ENCODE measurements at places on chromosomes 13 and 19.
A peak's percentile ranks its signal among the peaks of the same experiment; 100 is the strongest.

DNA sequence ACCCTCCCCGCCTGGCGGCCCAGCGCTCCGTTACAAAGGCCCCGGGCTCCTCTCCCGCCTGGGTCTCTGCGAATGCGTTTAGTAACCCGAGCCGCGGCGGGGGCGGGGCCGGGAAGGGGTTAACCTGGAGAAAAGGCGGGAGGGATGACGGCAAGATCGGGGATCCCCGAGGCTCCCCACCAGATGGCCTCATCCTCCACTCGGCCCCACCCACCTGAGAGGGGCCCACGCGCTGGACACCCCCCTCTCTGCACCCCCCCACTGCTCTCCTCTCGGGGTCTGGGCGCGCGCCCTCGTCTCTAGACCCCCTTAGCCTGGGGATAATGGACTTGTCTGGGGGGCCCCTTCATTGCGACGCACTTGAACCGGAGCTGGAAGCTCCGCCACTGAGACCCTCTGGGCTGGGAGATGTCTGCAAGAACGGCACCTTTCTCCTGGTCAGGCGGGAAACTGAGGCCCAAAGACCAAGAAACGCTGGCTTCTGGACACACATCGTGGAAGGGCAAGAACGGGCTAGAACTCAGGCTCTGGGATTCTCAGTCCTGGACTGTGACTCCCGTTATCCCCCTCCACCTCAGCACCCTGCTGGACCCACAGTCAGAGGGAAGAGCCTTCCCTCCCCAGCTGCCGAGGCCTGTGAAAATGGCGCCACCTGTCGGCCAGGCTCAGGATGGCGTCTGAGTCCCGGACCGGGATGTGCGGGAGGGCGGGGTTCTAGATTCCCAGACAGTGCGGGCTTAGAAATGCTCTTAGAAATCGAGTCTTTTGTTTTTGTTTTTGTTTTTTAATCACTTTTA, 2.9 kb upstream of the LTBP4 start:
- DNase-seq: peak; percentile 85

DNA sequence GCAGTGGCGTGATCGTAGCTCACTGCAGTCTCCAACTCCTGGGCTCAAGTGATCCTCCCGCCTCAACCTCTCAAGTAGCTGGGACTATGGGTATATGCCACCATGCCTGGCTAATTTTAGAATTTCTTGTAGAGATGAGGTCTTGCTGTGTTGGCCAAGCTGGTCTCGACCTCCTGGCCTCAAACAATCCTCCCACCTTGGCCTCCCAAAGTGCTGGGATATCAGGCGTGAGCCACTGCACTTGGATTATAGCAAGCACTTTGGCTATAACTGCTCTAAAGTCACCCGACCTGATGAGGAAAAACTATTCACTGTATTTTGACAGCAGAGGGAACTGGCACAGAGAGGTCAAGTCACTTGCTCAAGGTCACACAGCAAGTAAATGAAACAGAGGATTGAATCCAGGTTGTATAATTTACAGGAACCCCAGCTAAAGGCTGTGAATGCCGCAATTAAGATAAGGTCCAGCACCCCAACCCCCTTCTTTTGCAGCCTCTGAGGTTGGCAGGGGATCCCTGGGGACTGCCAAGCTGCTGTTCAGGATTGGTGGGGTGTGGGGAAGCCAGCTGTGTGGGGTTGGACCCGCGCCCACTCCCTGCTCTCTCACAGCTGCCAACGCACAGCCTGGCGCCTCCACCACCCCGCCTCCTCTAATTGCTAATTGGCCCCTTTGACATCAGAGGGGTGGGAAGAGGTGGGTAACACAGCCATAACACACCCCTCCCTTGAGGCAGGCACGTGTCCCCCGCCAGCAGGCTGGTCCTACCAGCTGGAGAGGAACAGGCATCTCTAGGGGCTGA, 6.0 kb downstream of the TMIGD2 start:
- DNase-seq: no peak

DNA sequence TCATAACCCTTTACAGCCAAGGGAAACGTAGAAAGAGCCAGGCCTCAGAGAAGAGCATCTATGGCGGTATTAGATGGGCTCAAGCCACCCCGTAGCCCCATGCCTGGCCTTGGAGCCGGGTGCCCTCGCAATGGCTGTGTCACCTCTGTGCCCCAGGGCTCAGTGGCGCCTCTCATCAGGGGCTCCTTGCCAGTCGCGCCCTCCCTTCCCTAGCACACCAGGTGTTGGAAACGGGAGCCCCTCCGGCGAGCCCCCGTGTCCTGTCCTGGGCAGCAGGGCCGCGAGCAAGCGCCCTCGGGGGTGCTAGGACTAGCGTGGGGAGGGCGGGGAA, 453 bp downstream of the ZNF256 start:
- no peak for DNase-seq

- DNase-seq: no peak
These were observed 151.3 kb downstream of the LMO7 start for GRCh38 chr13:75787249-75787928.

- no peak for DNase-seq
These were observed 42.5 kb downstream of the ABCC4 start for GRCh38 chr13:95258619-95259194.

- no peak for DNase-seq
These were observed 4.9 kb downstream of the SLAIN1 start for GRCh38 chr13:77702366-77702765.

DNA sequence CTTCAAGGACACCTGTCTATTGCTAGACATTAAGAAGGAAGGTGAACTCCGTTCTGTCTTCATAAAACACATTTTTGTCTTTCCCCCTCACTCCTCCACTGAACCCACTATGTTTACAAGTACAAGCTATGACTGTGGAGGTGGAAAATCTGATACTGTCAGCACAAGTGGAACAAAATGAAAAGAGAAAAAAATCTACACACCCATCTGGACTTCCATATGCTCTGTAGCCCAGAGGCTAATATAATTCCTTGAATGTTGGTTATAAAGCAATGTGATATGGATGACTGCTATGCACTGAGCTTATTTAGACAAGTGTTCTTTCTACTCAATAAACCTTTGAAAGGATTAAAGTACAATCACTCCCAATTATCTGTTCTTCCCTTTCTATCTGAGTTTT, 713.5 kb downstream of the DIAPH3 start:
- no peak for DNase-seq

DNA sequence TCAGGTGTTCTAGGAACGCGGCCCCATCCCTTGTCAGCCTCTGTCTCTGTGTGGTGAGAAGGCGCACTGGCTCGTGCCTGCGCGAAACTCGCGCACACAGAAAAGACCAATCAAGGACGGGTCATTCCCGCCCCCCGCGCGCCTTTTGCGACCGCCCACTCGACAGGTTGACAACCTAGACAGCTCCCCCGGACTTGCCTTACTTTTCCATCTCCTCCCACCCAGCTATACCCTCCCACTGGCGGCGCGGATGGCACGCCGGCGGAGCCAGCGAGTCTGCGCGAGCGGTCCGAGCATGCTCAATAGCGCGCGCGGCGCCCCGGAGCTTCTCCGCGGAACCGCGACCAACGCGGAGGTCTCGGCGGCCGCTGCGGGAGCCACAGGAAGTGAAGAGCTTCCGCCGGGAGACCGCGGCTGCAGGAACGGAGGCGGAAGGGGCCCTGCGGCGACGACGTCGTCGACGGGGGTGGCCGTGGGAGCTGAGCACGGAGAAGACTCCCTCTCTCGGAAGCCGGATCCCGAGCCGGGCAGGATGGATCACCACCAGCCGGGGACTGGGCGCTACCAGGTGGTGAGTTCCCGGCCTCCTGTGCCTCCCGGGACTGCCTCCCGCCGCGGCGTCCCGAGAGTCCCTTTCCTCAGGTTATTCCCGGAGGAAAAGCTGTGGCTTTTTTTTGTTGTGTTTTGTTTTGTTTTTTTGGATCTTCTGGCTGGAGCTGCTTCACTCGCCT, at the start of gene NDFIP2:
Gene NDFIP2, plus strand, starts transcription at position 202 of the 731 bp plus-strand sequence. Its CDS starts 49 bp downstream, at position 251.
- DNase-seq: peak; percentile 92

DNA sequence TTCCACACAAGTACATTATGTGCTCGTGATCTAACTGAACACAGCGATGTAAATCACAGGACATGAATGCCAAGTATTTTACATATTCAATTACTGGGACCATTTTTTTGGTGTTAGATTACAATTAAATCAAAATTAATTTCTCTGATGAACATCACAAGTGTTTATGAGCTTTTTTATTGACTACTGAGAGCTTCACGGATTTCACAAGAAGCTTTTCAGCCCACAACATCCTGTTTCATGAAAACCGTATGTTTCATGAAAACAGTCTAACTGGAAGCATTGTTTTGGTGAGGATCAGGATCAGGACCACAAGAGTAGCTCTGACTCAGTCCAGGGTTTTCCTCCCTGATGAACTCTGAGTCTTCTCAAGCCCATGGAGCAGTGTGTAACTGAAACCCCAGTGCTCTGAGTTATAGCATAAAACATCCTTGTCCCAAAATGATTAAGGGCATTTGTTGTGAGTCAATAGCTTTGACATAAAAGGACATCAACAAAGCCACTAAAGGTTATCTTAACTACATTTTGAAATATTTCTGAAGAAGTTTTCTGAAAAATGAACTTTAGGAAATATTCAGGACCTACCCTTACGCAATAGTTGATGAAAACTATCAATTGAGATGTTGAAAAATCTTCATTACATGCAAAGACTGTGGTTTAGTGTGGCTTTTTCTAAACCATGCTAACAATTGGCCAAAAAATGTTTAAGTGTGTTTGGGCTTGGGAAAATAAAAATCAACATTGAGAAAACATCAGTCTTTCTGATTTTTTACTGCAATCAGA, 49.3 kb downstream of the UFM1 start:
- DNase-seq: no peak

DNA sequence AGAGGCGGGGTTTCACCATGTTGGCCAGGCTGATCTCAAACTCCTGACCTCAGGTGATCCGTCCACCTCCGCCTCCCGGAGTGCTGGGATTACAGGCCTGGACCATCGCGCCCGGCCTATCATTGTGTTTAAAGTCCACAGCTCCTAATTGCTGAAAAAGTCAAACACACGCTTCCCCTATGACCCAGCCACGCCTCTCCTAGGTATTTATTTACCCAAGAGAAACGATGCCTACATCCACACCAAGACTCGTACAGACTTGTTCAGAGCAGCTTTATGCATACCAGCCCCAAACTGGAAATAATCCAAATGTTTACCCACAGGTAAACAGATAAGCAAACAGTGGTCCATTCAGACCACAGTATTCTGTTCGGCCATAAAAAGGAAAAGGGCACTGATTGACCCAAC, 15.1 kb downstream of the ZNRF4 start:
- DNase-seq: no peak

- DNase-seq: no peak
These were observed 689.0 kb downstream of the DIAPH3 start for GRCh38 chr13:59474696-59475095.

GRCh38 chr19:5903624-5904351, at the start of gene NDUFA11:
Gene NDUFA11 (minus strand): TSS chr19:5903790. CDS start chr19:5903708, 82 bp downstream.
- DNase-seq: peak; percentile 97

- no peak for DNase-seq
These were observed 213.1 kb upstream of the TMTC4 start for GRCh38 chr13:100887729-100888151.

DNA sequence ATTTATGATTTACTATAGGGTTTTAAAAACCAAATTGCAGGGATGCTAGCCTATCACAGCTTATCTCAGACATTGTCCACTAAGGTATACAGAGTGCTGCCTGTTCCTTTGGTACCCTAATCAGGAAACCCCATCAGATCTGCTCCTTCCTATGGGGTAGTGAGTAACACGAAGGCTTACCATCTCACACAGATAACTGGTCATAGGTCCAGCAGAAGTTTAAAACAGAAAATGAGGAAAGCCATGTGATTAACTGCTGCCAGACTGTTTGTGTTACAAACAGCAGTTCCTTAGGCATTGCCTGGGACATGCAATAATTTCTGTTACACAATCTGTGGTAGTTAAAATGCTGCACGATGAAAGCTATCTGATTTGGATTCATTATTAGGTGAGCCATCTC, 53.5 kb upstream of the ALOX5AP start:
- DNase-seq: no peak

DNA sequence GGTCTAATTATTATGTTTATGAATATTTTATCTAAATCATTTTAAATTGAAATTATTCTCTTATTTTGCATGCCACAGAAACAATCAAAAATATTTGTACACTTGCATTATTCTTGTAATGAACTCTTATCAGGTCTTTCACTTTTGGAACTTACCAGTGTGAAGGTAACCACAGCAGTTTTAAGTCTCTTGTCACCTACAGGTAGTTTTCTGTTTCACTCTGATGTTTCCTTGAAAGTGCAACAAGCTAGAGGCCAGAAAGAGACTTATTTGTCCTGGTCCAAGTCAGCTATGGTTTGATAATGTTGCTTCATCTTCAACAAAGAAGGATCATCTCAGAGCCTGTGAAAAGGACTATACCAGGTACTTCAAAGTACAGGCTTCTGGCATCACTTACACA, 133.4 kb upstream of the NBEA start:
- DNase-seq: no peak

- DNase-seq: peak; percentile 39
These were observed 8.3 kb downstream of the CACTIN start for GRCh38 chr19:3618144-3618810.

DNA sequence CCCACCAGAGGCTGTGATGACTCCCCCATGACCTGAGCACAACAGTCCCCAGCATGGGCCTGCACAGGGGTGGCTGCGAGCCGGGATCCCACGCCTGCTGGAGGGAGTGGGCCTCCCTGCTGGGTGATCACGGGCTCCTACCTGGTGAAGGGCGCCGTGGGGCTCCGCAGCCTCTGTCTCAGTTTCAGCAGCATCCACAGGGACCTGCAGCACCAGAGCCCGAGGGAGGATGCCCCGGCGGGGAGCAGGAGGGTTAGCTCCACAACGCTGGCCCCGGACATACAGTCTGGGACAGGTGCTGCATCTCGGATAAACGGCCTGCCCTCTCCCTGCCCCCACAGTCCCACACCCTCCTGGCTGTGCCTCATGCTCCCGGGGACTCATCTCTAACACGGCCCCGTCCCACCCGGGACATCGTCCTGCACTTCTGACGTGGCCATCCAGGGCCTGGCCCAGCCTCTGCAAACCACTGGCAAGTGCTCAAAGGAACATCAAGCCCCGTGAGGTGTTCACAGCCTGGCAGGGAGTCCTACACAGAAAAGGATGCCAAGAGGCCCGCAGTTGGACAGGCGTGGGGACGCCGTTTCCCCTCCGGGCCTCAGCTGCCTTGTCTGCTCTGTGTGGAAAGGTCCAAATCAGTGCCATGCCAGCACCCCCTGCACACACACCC, 10.5 kb downstream of the PEX11G start:
- DNase-seq: no peak

Measured in activated CD4-positive, alpha-beta T cell treated with anti-CD3 and anti-CD28 coated beads, Interleukin-2, amount 50 U/mL, for 16 hours (primary cell).